Stimulated activated CD8-positive, alpha-beta memory T cell treated with anti-CD3 and anti-CD28 coated beads, Interleukin-7, amount 100 ng/mL, for 24 hours (primary cell): ENCODE measurements at places on chromosomes 12 and 14.

GRCh38 chr14:72952171-72952570 lies 25.9 kb downstream of the DCAF4 start:
- no peak for DNase-seq

GRCh38 chr14:24377657-24378056 lies 9.7 kb downstream of the NFATC4 start:
- no peak for DNase-seq

GRCh38 chr12:17079251-17079909 lies 473.4 kb upstream of the LMO3 start:
- DNase-seq: no peak

GRCh38 chr14:104659146-104659545 lies 30.3 kb upstream of the INF2 start:
- DNase-seq: no peak

GRCh38 chr12:96098631-96099030 lies 63.2 kb upstream of the LTA4H start:
- no peak for DNase-seq

- DNase-seq: no peak
Measured at GRCh38 chr14:70086685-70087379, 101.9 kb downstream of the SLC8A3 start.

DNA sequence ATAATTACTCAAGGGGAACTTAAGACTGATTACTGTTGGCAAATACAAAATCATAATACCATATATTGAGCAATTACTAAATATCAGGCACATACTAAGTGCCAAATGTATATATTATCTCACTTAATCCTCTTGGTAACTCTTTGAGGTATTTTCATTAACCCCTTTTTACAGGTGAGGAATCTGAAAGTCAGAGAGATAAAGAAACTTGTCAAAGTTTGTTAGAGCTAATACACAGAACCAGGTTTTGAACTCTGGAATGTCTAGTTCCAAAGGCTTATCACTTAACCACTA lies 80.3 kb downstream of the LLPH start:
- no peak for DNase-seq

- DNase-seq: no peak
Measured at GRCh38 chr12:1531153-1531653, 63.2 kb downstream of the FBXL14 start.

GRCh38 chr12:2537868-2538541 lies 256.8 kb upstream of the FKBP4 start:
- DNase-seq: no peak

- no peak for DNase-seq
Measured at GRCh38 chr12:97075161-97075933, 168.3 kb downstream of the NEDD1 start.

DNA sequence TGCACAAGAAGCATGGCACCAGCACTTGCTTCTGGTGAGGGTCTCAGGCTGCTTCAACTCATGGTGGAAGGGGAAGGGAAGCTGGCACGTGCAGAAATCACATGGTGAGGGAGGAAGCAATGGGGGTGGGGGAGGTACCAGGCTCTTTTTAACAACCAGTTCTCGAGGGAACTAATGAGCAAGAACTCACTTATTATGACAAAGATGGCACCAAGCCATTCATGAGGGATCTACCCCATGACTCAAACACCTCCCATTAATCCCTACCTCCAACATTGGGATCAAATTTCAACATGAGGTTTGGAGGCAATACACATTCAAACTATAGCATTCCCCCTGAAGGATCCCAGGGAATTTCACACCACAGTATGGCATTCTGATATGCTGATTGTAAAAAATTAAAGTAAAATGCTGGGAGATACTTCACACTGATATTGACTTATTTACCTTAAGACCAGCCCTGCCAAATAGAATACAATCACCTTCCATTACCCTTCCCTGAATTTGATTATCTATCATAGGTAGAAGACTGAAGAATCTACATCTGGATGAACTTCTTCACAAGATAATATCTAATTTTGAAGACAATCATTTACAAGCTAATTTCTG lies 201.7 kb upstream of the PLXNC1 start:
- DNase-seq: no peak

DNA sequence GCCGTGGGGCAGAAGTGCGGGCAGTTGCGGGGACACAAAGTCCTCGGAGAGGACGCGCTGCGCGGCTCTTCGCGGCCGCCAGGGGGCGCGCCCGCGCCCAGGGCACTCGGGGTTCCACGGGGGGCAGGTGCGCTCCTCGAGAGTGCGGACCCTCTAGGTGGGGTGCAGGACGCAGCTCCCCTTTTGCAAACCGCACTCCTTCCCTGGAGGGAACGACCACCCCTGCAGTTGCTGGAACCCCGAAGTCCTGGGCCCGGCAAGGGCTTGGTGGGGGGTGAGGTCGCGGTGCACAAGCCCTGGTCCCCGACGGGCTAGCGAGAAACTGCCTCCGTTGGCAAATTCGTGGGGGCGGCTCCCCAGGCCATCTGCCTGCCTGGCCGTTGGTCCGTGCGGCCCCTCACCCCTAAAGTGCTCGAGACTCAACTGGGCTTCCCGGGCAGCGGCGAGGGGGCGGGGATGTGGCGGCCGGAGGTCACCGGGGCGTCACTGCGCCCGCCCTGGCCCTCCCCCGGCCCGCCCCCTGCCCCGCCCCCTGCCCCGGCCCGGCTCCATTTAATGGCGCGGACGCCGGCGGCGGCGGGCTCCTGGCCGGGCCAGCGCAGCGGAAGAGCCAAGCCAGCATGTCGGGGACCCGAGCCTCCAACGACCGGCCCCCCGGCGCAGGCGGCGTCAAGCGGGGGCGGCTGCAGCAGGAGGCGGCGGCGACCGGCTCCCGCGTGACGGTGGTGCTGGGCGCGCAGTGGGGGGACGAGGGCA lies at the start of gene ADSS1:
Gene ADSS1 (plus strand): TSS at position 579 of the 756 bp plus-strand sequence. CDS start 42 bp downstream, at position 621.
- peak; percentile 16 for DNase-seq

DNA sequence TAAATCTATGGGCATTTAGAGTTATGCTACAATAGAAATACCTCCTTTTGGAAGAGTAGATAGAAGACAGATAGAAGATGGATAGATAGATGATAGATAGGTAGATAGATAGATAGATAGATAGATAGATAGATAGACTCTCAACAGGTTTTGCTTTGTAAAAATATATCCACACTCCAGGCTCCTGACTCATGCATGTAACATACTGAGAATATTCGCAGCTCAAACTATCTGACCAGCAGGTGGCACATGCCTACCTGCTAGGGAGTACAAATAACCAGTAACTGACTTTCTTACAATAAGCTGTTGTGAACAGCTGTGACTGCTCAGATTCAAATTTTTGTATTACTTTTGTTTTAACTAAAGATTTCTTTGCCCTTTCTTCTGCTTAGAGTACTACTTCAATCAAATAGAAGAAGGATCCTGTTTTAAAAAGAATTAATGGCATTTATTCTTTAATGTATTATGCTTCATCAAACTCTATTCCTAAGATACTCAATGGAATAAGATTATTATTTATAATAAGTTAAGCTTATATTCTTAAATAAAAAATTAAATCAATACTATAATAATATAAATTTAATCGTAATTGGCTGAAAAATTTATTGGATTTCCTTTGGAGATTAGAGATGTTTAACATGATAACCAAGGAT lies 15.8 kb upstream of the CPNE8 start:
- DNase-seq: no peak
